ENCODE measurements at places on chromosomes 2 and 18.

- DNase-seq = no peak
These were observed 89.8 kb downstream of the ZNF516 start for GRCh38 chr18:76405280-76405679.

GRCh38 chr2:124915567-124915966 is 890.5 kb downstream of the CNTNAP5 start:
- no peak for DNase-seq

DNA sequence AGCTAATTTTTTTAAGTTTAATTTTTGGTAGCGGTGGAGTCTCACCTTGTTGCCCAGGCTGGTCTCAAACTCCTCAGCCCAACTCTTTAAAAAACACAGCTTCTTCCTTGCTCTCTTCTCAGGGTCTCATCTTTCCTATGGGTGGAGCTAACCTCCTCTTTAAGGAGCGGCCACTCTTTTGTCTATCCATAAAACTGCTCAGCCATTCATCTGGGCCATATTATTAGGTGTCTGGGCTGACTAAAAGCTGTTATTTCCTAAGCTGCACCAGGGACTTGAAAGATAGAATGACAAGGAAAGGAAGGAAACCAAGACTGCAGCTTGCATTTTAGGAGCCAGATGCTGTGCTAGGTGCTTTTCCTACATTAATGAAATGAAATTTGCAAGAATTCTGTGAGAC is 35.8 kb upstream of the THOC1 start:
- DNase-seq = no peak

DNA sequence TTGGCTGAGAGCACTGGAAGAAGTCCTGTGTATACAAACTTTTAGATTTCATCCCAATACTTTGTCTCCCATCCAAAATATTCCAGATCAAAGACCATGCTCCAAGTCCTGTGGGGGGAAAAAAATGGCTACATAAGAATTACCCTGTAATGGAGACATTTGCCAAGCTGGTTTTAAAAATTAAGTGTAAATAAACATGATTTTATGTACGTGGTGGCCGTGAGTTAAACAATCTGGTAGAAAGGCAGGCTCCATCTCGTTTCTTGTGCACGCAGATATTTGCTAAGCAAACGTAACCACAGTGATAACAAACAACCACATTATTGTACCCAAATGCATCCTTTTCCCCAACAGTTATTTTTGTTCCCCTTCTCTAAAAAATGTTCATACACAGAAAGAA is 176.4 kb downstream of the ZNF516 start:
- DNase-seq = no peak

DNA sequence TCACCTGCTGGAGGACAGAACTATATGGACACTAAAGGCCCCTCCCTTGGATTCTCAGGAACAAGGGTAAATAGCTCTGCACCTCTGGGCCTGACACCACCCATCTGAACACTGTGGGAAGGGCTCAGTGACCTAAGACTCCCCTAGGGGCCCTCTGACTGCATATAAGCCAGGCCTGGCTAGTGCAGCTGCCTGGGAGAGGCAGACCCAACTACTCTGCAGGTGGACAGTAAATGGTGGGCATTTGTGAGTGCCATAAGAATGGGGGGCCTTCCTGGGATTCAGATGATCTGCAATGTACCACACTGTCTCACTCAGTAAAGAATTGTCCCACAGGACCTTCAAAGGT is 11.2 kb upstream of the WIPF1 start:
- no peak for DNase-seq

DNA sequence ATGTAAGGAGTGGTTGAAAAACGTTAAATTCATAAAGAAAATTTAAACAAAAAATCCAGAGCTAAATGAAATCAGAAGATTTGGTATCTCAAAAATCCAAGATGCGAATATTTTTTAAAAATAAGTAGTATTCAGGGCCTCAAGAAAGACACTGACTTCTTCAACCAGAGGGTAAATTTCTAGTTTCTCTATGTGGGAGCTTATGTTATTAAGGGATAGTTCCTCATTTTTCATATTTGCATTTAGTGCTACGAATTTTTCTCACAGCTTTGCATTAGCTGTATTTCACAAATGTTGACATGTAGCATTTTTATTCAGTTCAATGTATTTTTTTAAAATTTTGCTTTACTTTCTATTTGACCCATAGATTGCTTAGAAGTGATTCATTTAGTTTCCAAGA is 454.7 kb downstream of the CBLN2 start:
- no peak for DNase-seq

- DNase-seq = no peak
These were observed 144.0 kb downstream of the GLI2 start for GRCh38 chr2:120879431-120880295.

GRCh38 chr2:8309131-8309530 is 372.7 kb upstream of the ID2 start:
- no peak for DNase-seq

DNA sequence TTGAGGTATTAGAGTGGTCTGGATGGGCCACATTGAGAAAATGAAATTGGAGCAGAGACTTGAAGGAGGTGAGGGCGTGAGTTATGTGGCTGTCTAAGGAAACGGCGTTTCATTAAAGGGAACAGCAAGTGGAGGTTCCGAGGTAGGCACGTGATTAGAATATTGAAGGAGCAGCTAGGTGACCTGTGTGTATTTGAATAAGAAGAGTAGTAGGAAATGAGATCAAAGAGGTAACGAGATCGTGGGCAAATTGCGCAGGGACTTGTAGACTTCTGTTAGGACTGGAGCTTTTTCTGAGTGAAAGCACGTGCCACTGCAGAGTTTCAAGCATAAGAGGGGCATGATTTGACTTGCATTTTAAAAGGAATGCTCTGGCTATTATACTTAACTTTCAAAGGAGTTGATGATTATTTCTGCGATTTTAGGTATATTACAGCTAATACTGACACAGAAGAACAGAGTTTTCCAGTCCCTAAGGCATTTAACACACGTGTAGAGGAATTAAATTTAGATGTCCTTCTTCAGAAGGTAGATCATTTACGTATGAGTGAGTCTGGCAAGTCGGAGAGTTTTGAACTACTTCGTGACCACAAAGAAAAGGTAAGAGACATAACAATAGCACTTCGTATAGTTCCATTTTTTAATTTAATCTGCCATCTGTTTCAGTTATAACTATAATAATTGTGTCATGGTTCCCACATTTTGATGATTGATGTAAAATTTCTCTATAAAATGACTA is 48.7 kb downstream of the RMDN2 start:
- no peak for DNase-seq

DNA sequence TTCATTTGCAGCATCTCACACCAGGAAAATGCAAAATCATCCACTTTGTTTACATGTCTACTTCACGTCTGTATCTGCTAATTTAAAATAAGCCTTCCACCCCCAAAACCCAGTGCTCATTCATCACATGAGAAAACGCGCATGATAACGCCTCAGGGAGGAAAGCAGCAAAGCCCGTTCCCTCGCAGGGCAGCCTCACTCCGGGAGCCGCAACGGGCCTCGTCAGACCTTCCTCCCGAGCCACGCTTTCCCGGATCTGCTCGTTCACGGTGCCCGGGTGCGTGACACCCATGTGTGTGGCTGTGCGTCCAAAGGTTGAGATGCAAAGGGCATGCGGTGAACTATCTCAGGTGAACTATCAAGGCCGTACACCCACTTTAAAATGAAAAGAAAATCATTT is 59.8 kb downstream of the NDUFA10 start:
- DNase-seq = no peak

DNA sequence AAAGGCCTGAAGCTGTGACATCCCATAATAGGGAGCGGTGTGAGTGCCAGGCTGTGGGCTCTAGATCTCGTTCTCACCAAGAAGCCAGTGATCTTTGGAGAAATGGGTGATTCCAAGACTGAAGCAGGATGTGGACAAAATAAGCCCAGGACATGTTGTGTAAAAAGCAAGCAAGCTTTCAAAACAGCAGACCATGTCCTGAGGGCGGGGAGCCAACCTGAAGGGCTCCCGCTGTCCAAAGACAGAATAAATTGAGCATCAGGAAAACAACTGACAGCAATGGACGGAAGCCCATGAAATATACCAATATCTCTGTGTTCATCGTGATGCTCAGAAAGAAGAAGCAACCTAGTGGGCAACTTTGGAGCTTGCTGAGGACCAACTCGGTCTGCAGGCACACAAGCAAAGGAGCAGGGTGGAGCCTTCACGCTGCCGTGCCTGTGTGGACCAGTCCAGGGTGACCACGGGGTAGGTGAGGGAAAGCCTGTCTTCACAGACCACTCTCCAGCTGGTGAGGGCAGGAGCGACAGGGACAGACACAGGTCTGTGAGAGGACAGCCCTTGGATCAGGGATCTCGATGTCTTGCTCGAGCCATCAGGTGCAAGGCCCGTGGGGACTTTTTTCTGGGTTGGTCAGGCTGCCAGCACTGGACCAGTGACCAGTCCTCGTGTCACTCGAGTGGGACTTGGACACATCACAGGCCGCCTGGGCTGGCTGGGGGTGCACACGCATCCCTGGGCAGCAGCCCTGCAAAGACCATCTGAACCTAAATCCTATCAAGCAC is 21.5 kb downstream of the MTERF4 start:
- no peak for DNase-seq

DNA sequence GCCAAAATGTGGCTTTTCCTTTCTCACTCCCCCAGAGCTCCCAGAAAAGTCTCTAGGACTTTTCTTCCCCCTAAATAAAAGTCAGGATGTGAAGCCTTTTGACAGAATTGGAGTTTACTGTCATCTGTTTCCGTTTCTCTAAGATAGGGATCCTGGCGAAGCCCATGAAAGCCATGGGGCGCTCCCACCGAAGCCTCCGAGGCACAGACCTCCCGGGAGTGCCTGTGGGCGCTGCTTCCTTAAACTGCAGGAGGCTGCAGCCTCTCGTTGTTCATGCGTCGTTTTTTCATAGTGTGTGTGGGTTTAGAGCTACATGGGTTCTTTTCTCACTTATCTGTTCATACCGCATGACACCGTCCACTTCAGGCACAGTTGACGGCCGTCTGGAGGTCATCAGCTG is 56.8 kb downstream of the ASAP2 start:
- DNase-seq = no peak

GRCh38 chr2:162242586-162243280 is 512 bp downstream of the FAP start:
- no peak for DNase-seq

GRCh38 chr2:24820175-24820513 is 26.9 kb downstream of the CENPO start:
- DNase-seq = no peak

GRCh38 chr2:199148076-199148845 is 309.5 kb downstream of the SATB2 start:
- no peak for DNase-seq

- DNase-seq = no peak
These were observed 79.2 kb downstream of the HS1BP3 start for GRCh38 chr2:20571644-20572215.

GRCh38 chr2:128366713-128367511 is 48.2 kb upstream of the HS6ST1 start:
- DNase-seq = no peak

DNA sequence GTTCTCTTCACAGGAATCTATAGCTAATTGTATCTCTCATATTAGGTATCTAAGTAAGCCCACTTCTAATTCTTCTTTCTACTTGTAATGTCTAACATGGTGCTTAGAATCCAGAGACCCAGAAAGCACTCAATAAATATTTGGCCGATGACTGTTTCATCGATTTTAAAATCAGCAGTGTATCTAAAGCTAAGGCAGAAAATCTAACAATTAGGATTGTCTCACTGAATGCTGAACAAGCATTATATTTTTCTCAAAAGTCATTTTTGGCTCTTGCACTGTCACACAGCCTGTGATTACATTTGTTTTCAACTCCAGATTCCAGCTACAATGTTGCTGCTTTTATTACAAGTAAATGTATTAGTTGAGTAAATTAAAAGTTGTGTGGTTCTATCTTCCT is 20.3 kb downstream of the COL5A2 start:
- DNase-seq = no peak

- DNase-seq = no peak
These were observed 126.3 kb upstream of the TPO start for GRCh38 chr2:1286929-1287328.

GRCh38 chr18:3323900-3324299 is 62.0 kb downstream of the MYL12B start:
- no peak for DNase-seq

DNA sequence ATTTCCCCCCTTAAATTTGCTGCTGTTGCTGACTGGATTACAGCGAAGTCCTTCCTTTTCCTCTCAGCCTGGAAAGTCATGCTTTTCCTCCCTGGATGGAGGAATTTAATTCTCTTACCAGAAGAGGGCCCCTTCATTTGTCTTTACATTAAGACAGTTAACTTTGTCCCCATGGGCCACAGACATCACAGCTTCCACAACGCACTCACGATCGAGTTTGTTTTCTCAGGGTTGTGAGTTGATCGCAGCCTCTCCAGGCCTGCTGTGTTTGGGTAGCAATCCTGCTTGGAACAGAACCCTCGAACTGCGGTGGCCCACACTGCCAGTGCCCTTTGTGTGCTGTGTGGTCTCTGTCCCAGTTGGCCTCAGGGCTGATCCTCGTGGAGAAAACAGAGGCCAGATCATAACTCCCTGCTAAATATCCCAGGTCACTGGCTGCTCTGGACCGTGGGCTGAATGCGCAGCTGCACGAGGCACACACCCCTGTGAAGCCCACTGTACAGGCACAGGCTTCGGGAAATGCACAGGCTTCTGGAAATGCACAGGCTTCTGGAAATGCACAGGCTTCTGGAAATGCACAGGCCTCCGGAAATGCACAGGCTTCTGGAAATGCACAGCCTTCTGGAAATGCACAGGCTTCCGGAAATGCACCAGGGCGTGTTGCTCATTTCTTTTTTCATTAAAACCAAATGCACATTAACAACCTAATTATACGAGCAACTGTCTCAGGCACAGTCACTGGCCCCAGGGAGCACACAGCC is 2.2 kb upstream of the PDIA6 start:
- DNase-seq = no peak

DNA sequence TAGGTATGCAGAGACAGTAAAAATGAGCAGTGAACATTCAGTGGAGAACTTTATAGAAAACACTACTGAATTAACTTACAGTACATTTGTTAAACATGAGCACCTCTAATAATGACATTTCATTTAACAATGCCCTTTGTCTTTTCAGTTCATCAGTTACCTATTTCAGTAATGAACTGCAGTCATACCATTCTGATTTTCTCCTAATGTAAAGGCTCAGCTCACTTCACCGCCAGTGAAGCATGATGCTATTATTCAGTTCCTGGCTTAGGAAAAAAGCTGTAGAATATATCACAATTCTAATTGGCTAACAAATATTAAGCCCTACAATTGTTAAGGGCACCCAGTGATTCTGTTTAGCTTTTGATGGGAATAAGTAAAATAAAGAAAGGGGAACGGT is 37.1 kb upstream of the CCDC93 start:
- no peak for DNase-seq

DNA sequence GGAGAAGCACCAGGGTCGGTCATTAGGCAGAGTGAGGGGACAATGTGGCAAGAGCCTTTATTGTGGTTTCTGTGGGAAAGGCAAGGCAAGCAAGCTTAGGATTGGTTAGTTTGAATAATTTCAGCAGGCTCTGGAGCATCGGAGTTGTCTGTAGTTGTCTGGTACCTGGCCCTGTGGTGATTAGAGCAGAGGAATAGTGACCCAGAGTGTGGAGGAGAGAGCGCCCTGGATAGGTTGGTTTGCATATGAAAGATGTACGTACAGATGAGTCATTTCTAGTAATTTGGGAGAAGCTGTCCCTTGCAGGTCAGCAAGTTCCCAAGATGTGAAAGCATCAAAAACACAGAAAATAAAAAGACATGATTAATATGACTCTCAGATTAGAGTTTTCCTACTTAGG is 383.1 kb upstream of the MEX3C start:
- no peak for DNase-seq

Data from activated naive CD4-positive, alpha-beta T cell treated with anti-CD3 and anti-CD28 coated beads, Interleukin-2, amount 50 U/mL, for 16 hours (primary cell).